Stimulated activated effector memory CD8-positive, alpha-beta T cell treated with anti-CD3 and anti-CD28 coated beads, Interleukin-12 subunit alpha, Interleukin-12 subunit beta, amount 100 ng/mL, for 72 hours (primary cell): ENCODE measurements at places on chromosomes 16 and 17.

GRCh38 chr16:77897831-77898605 lies 109.7 kb downstream of the VAT1L start:
- no peak for DNase-seq

- no peak for DNase-seq
Observed at GRCh38 chr16:12547608-12547922, 256.1 kb downstream of the CPPED1 start.

DNA sequence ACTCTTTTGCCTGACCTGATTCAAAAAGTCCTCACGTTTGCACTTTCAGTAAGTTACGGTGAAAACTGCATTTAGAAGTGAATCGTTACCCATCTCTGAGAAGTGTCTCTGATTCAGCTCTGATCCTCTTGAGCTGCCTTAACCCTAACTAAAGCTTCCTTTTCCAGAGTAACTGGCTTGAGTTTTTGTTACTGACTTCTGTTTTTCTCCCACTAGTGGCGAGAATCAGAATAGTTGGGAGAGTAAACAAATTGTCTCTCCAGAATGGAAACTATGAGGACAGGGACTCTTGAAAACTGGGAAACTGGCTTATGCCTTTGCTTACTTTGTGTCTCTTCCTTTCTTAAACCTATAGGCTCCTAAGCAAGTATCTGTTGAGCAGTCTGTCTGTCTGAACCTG lies 31.3 kb upstream of the KPNB1 start:
- DNase-seq: no peak

- DNase-seq: peak; percentile 54
Observed at GRCh38 chr17:33667052-33667509, 374.0 kb upstream of the ASIC2 start.

DNA sequence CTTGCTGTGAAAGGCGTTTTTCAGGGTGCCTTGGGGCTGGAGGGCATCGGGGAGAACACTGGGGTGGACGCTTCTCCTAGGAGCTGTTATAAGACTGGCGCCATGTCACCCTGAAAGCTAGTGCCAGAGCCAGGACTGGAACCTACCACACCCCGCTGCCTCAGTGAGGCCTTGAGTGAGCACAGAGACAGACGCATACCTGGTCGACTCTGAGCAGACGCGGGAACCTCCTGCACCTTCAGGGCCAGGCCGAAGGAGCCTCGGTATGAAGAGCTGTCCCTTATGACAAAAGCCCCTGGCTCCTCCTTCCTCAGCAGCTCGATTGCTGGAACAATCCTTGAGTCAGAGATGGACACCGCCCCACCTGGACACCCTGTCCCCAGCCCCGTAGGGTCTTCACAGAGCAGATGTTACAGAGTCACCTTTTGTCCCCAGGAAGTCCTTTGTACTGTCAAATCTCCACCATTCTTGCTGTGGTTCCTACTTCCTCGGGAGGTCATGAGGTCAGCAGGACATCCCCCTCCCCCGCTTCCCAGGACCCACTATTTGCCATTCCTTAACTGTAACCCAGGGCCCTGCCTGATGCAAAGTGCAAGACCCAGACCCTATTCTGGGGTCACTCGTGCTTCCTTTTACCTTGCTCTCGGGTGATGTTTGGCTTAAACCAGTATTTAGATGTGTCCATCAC lies 17.0 kb downstream of the TNS4 start:
- no peak for DNase-seq

GRCh38 chr17:7184647-7185046 lies 5.5 kb upstream of the ASGR1 start:
- DNase-seq: no peak

DNA sequence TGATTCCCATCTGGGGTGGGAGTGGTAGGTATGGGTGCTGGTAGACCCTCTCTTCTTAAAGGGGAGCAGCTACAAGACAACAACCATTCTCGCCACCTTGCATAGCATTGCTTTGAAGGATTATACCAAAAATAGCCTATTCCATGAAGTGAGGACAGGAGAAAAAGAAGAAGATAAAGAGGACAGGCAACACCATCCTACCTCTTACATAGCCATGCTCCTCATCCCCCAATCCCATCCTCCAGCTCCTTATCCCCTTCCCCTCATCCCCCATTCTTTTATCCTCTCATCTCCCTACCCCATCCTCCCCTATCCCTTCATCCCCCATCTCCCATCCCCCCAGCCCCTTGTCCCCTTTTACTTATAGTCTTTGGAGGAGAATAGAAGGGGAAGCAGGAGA lies 29.1 kb downstream of the CCDC182 start:
- no peak for DNase-seq

DNA sequence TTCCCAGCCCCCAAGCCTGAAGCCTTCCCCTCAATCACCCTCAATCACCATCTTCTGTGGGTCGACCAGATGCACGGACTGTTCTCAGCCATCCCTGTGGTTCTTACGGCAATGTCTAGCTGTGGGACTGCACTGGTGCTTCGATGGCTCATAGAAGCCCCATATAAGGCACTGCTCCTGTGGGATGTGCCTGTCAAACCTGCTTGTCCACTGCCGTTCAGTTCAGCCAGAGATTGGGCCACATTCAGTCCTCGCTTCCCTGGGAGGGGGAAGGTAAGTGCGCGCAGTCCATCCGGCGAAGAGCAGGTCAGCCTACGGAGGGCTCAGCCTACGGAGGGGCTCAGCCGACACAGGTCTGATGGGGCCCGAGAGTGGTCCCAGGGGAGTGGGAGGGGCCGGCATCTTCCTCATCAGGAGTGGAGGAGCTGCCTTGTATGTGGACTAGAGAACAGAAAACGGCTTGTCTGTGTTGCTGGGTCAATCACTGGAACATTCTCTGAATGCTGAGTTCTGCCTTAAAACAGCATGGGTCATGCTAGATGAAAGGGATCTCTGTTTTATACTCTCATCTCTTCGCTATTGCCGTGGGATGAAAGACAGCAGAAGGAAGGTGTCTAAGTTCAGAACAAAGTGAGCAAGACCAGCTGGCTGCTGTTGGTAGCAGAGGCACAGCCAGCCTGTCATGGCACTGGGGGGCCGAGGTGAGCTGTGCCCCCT lies at the start of gene CARD14:
TSS of gene CARD14 (plus strand) at position 247 of the 717 bp plus-strand sequence. CDS start 11,409 bp downstream, outside the sequence.
- DNase-seq: no peak

- DNase-seq: no peak
Observed at GRCh38 chr16:84885342-84885910, 65.6 kb downstream of the CRISPLD2 start.

- DNase-seq: no peak
Observed at GRCh38 chr17:7191571-7192270, 12.6 kb upstream of the ASGR1 start.

- no peak for DNase-seq
Observed at GRCh38 chr16:11612665-11613025, 25.9 kb upstream of the LITAF start.

DNA sequence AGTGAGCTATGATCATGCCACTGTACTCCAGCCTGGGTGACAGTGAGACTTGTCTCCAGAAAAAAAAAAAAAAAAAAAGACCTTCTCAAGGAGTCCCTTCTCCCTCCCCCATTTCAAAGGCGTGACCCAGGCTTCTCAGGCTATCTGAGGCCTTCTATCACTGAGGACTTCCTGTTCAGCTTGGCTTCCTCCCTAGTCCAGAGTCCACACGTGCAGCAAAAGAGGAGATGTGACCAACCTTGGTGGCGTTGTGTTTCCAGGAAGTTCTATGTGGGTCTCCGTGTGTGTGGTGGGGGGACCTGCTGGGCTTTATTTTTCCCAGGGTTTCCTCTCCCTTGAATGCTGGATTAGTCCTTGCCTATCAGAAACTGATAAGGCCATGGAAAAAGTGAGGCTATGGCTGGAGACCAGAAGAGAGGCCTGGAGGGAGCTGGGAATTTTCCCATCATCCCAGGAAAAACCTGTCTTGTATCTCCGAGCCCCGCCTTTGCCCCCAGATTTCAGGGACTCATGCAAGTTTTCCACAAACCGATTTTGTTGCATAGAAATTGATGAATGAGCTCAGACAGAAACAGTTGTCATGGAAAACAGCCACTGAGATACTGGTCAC lies 148.1 kb downstream of the SALL1 start:
- no peak for DNase-seq

- no peak for DNase-seq
Observed at GRCh38 chr17:28228986-28229729, 89.8 kb upstream of the TMEM97 start.

- DNase-seq: no peak
Observed at GRCh38 chr17:2386400-2387085, 14.3 kb downstream of the MNT start.

DNA sequence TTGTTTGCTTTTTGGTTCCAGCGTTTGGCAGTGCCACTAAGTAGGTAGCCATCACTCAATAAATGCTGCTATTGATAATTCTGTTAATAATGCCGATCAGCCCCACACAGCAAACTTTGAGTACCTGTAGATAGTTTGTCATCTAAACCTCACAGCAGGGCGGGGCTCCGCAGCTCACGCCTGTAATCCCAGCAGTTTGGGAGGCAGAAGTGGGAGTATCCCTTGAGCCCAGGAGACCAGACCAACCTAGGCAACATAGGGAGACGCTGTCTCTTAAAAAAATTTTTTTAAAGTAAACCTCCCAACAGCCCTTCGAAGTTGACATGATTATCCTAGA lies 1.6 kb downstream of the BFAR start:
- no peak for DNase-seq

- no peak for DNase-seq
Observed at GRCh38 chr17:39069114-39069756, 82.2 kb downstream of the PLXDC1 start.

DNA sequence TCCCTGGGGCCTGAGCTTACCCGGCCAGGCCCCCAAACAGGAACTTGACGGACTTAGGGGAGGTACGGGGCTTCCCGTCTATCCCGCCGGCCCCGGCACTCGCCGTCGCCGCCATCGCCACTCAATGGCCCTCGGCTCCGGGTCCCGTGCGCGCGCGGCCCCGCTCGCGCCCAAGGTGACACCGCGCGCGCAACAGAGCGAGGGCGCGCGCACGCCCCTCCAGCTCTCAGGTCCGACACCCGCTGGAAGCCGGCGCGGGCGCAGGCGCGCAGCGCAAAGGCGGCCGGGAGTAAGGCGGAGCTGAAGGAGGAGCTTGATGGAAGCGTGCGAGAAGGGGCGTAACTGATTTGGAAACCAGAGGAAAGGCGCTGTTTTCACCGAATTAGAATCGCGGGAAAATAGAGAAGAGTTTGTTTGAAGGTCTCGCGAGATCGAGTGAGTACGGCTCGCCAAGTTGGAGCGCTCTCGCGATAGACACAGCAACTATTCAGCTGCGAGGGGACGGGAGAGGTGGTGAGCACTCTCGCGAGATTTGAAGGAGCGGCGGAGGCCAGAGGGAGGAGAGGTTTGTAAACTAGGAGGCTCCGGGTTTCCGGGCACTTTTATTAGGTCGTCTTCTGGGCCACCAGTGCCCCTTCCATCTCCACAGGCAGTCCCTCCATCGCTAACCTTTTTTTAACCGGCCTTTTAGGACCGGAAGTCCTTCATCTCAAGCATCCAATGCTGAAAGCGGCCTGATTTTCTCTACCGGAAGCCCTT lies at the start of the genes RNF167 and SLC25A11:
TSS of gene RNF167 (plus strand) at position 473 of the 759 bp plus-strand sequence. CDS start 642 bp downstream, outside the sequence.
TSS of gene SLC25A11 (minus strand) at position 251 of the 759 bp plus-strand sequence. CDS start at position 115, 136 bp downstream.
- DNase-seq: peak; percentile 97

GRCh38 chr17:35731239-35731916 lies at the start of gene RASL10B:
Gene RASL10B, plus strand, starts transcription at chr17:35731639. Its CDS starts 3,546 bp downstream, at chr17:35735185.
- no peak for DNase-seq

DNA sequence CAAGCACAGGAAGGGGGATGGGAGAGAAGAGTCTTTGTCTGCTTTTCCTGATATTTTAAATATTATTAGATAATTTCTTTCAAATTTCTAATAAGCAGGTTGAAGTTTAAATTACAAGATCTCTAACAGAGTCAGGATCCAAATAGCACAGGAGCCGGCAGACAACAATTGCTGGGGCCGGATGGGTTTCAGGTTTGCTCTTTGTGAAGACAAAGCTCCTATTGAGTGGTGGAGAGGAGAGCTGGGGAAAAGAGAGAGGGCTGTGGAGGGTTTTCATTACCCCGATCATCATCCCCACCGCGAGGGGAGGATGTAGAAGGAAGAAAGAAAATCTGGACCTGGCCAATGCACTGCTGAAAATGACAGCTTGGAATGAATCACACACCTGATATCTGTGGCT lies 197.3 kb downstream of the SOX9 start:
- DNase-seq: no peak
